Right lobe of liver (tissue), 6 donors: ENCODE measurements at places on chromosomes 13 and 19.

DNA sequence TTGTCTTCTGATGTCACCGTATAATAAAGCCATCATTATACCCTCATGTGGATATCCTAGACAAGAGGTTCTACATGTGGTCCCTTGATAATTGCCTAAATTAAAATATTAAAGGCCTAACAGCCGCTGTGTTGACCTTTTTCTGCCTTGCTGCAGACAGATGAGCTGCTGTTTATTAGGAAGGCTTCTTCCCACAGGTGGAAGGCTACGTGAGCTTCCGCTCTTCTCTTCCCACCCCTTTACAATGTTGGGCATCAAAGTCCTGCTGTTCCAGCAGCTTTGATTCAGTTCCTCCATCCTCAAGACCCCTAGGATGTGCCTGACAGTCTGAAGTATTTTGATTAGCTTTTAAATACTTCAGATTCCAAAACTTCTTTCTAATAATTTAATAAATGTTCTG is 217.1 kb downstream of the PCCA start:
- H3K36me3 ChIP-seq, result no peaks in the 10 kb centered on the region
- DNase-seq, result no peak
- no peak overlapping the region for H3K4me3 ChIP-seq
- no peak overlapping the region for H3K27ac ChIP-seq
- no peaks in the 10 kb centered on the region for H3K27me3 ChIP-seq

GRCh38 chr19:17329366-17330261 is 5.0 kb downstream of the ANO8 start:
- no peak for DNase-seq
- H3K27ac ChIP-seq, result no peak overlapping the region
- no peaks in the 10 kb centered on the region for H3K4me1 ChIP-seq
- H3K36me3 ChIP-seq, result no peaks in the 10 kb centered on the region

DNA sequence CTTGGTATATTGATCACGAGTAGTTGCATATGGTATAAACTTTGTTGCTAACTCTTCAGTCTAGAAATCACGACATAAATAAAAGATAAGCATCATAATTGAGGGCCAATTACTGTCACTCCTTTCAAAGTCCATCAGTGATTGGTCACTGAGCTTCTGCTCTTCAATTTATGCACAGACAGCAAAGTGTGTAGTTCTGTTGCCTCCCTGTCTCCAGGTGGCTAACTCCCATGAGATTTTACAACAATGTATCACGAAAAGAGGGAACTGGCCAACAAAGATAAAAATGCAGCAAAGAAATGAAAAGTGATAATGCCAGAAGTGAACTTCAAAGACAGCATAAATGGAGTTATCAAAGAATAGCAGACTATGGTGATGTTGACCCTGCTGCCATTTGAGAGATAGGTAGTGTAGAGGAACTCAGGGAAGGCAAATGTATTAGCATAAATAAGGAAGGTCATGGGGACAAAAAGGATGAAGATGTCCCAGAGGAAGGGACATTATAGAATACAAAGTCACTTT is 12.7 kb upstream of the TNFSF14 start:
- peaks cover 3% of the 10 kb centered on the region for H3K4me1 ChIP-seq
- H3K4me3 ChIP-seq, result no peak overlapping the region
- H3K36me3 ChIP-seq, result peaks cover 99% of the 10 kb centered on the region
- H3K27ac ChIP-seq, result no peak overlapping the region

DNA sequence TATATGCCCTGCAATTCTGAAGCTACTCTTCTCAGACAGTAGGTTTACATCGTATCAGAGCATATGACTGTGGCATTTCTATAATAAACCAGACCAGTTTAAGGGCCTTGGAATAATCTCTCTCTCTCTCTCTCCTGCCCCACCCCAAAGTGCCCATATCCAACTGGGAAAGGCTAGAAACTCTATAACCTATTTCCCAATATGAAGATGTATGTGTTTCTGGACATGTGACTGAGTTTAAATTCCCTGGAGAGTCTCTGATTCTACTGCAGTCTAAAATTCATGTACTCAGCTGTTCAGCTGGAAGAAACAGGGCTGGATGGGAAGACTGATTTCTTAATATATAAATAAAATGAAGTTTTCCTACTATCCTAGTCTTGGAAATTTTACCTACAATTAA is 91.9 kb upstream of the MBNL2 start:
- no peak overlapping the region for H3K27ac ChIP-seq
- no peak for DNase-seq
- H3K4me1 ChIP-seq, result no peaks in the 10 kb centered on the region
- H3K4me3 ChIP-seq, result no peak overlapping the region

DNA sequence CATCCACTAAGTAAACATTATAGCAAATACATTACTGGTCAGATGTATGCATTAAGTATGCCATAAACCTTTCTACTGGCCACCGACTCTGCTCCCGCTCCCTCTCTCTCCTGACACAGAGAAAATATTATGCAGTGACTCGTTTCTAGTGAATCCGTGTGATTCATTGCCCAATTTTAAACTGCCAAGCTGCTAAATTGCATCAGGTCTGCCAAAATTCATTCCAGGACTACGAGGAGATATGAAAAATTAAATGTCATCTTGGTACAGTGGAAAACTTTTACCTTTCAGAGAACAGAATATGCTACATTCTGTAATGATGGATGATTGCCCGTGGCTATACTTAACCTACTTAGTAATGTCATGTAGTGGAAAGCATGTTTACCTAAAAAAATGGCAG is 368.8 kb upstream of the TSHZ3 start:
- H3K4me3 ChIP-seq, result no peak overlapping the region
- no peaks in the 10 kb centered on the region for H3K36me3 ChIP-seq
- H3K27ac ChIP-seq, result no peak overlapping the region
- no peaks in the 10 kb centered on the region for H3K4me1 ChIP-seq
- DNase-seq, result no peak

DNA sequence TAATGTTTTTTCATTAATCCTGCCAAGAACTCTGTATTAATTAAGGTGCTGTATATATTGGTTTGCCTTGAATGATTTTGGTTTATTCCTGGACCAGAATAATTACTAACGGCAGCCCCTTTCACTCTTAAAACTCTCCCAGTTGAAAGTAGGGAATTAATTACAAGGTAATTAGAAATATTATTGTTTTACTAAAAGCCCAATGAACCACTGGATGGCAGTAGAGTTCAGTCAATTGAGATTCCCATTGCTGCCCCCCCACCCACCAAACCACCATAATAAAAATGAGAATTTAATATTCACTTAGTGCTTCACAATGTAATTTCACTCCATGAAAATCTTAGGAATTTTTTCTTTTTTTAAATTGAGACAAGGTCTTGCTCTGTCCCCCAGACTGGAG is 13.7 kb downstream of the WBP4 start:
- no peak for DNase-seq
- H3K4me1 ChIP-seq, result no peaks in the 10 kb centered on the region
- no peaks in the 10 kb centered on the region for H3K36me3 ChIP-seq
- H3K27me3 ChIP-seq, result no peaks in the 10 kb centered on the region
- no peak overlapping the region for H3K27ac ChIP-seq
